Smooth muscle cell of the umbilical artery (primary cell): ENCODE measurements at places on chromosomes 6 and 20. TPM values are rescaled to one million over a fixed set of nuclear protein-coding genes. Genes with fewer than 3 reads are reported as not detected.

Gene SRSF12
- under 0.01 and 0.14 TPM in 2 replicates for total RNA-seq

Gene KIAA1755
- total RNA-seq: 0.65 and 1.5 TPM in 2 replicates

Gene FRS3
- 1.2 and 2.4 TPM in 2 replicates for total RNA-seq

Gene ID1
- 37.3 and 55.8 TPM in 2 replicates for total RNA-seq

Gene TRIM10
- total RNA-seq: not detected in 2 replicates

Gene MTFR2
- total RNA-seq: 0.30 and 2.4 TPM in 2 replicates

Gene RIMS1
- total RNA-seq: 0.89 and 3.6 TPM in 2 replicates
